Heart left ventricle (tissue), 16 donors: ENCODE measurements at places on chromosomes 5 and 9.

GRCh38 chr5:38621840-38622437 lies 65.5 kb upstream of the LIFR start:
- no peak for DNase-seq

GRCh38 chr5:137279521-137280231 lies 219.4 kb downstream of the SPOCK1 start:
- no peak for DNase-seq

GRCh38 chr5:83724935-83725334 lies 4.3 kb upstream of the HAPLN1 start:
- DNase-seq = no peak

DNA sequence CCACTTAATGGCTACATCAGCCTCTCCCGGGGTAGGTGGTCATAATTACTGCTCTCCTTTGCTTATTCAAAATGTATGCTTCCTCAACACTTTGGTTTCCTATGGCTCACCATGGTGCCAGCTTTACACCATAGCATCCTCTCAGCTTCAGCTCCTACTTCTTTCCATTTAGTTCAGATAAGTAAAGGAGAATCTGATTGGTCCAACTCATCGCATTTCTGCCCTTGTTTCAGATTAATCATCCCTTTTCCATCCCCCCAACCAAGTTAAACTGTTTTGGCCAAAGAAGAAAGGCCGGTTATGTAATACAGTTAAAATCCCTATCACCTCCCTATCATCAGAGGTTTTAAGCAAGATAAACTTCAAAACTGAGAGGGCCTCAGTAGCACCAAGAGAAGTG lies 130.5 kb downstream of the CETN3 start:
- DNase-seq = no peak

GRCh38 chr5:151310932-151311331 lies 7.4 kb upstream of the SLC36A3 start:
- no peak for DNase-seq
